BE2C (cell line): ENCODE measurements at places on chromosomes 7 and 10.

DNA sequence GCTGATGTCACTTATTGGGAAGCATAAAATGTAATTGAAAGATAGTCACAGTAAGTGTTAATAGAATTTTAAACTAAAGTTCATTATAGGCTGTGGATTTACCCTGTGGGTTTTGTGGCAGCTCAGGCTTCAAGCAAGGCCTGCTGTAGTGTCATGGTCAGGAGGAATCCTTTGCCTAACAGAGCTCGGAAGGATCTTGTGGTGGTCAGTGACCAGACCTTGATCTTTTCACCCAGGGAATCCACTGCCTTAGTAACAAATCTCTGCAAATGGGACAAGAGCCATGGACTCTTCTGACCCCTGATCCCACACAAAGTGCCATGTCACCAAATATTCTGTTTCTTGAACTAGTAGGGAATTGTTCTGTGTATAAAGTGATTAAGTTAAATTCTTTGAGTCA is 20.6 kb upstream of the HDAC9 start:
- DNase-seq, result no peak

DNA sequence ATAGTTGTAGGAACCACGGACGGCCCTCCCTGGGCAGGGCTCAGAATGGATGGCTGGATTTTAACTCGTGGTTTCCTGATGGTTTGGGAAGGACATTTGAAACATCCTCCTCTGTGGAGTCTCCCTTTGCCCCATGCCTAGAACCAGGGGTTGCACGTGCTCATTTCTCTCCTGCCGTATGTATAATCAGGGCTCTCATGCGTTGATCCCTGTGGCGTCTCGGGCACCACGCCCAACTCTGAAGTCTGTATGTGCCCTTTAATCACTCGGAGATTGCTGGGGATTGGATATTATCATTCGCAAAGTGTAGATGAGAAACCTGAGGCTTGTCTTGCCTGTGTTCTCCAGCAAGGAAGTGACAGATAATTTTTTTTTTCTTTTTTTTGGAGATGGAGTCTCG is 257.1 kb downstream of the CAMK1D start:
- DNase-seq, result no peak

DNA sequence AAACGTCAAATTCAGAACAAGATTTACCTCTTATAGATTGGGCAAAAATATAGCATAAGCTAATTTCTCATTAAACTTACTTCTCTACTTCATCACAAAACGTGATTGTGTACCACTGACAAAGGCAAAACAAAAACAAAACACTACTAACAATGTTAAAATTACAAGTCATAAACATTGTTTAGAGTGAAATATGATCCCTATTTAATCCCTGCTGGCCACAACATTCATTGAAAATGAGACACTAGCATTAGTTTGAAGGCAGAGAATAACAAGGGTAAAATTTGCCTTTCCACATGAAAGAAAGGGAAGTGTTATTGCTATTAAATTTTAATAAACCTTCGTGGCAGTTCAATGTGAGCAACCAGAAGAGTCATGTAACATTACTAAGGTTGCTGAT is 45.0 kb downstream of the SEMA3A start:
- no peak for DNase-seq

DNA sequence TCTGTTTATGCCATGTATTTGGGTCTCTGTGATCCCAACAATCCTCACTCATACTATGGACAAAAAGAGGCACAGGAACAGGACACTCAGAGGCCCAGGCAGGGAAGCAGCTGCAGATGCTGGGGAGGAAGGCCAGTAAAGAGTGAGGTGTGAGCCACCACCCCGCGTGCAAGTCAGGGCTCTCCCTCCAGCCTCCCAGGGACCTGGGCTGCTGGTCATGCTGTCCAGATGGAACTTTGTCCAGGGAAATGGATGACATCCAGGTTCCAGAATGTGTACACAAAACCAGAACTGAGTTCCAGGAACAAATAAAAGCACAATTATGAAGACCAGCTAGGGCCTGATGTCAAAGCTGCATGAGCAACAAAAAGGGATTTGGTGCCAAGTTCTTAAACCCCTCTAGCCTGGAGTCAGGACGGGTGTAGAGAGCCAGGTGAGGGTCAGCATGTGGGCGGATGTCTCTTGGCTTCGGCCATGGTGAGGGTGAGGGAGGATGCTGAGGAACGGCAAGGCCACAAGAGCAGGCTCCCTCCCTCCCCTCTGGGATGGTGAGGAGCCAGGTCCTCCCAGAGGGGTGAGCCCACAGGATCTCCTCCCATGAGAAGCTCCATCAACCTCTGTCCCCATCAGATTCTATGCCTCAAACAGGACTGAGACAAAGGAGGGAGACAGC is 739.7 kb downstream of the PARD3 start:
- DNase-seq, result no peak

GRCh38 chr10:79459243-79459642 is 13.8 kb upstream of the ZCCHC24 start:
- DNase-seq, result no peak

DNA sequence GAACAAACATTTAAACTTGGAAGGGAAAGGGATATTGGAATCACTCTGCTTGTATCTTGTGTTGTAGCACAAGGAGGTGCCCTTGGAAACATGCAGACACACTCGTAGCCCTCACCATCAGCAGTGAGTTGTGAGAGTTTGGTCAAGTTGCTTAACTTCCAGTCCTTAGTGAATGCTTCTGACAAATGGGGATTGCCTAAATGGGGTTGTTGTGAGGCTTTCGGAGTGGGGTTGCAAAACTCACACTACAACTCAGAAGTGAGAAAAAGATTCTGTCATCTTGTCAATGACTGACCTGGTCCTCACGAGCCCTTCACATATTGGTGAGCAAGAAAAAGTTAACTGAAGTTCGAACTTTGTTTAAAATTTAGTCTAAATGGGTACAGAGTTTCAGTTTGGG is 29.0 kb upstream of the GSDME start:
- no peak for DNase-seq

GRCh38 chr10:89304925-89305324 is 3.1 kb downstream of the IFIT2 start:
- no peak for DNase-seq
